ELR (cell line): ENCODE measurements at places on chromosomes 4 and X.

GRCh38 chr4:7843831-7844593 lies 95.6 kb downstream of the AFAP1 start:
- peak; percentile 94 for DNase-seq

- DNase-seq: peak; percentile 24
These were observed 2.3 kb upstream of the SLBP start for GRCh38 chr4:1714303-1715001.

DNA sequence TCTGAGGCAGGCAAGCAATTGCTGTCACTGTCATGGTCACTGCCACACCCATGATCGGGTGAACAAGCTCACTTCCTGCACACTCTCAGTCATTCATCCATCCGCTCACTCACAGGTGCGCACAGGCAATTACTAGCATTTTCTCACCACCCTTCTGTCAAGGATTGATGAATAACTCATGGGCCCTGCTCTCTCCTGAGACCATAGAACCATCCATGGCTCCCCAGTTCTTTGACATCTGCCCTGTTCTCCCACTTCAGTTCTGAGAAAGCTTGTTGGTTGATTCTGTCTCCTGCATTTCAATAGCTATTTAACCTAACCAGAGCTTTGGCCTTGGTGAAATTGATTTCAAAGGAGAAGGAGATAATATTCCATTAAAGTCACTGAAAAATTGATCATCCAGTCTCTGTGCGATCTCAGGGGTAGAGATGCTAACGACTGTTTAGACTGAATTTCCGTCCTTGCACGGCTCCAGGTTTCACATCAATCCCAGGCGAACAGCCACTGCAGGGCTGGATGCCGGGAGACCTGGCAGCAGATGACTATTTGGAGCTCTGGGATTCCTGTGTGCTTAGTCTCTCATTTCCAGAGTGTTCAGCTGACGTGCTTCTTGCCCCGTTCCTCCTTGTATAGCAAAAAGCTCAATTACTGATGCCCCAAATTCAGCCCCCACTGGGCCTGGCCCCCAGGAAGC lies 36.9 kb upstream of the ADRA2C start:
- DNase-seq: peak; percentile 7

GRCh38 chrX:54223581-54223980 lies 40.5 kb upstream of the FAM120C start:
- no peak for DNase-seq

DNA sequence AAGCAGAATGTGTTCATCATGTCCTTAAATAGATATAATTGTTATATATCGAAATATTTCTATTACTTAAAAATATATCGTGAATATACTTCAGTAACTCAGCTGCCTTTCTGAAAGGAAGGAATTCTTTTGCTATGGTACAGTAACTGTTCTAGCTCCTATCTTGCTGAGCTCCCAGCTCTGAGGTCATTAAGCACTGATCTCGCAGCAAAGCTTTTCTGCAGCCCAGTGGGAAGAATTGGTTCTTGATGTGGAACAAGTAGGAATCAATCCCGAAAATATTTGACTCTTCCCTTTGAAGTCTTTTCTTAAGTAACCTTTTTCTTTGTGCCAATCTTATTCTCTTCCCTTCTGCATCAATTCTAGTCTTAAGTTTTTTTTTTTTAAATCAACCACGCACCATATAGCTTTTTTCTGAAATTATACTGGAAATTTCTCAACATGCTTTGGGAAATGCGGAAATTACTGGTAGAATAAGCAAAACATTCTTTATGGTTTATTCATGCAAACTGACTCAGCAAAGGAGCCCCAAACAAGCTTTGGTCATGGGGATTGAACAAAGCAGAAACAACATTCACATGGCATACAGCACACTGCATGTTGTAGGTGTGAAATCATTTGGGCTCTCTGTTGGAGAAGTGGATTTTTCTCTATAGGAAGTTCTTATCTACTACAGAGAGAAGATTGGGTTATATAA lies 428.9 kb upstream of the GNPDA2 start:
- DNase-seq: peak; percentile 4

DNA sequence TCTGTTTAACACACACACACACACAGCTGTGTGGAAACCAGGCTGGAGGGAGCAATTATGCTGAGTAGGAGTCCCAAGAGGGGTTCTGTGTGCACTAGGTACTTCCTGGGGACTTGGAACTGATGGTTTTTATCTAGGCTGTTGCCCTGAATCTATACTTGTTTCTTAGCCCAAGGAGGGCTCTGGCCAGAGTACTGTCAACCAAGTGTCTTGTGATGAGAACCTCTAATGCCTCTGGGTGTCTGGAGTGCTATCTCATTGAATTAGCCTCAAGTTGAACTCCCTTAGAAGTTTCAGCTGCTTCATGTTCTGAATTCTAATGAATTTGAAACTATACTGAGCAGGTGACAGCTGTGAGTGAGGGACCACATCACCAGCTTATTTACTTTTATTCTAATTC lies 16.6 kb downstream of the ARHGAP24 start:
- DNase-seq: no peak

DNA sequence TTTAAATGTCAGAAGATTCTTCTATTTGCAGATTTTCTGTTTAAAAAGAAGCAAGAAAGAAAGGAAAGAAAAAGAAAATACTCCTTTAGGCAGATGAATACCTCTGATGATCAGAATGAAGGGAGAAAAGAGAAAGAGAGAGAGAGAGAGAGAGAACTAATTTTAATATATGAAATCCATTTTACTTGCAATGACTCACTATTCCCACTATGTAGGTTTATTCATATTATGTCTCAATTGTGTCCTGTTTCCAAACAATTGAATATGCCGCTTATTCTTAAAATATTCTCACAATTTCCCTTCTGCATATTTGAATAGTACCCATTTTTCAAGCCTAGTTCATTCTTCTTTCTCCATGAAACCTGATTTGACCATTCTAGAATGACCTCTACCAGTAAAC lies 11.7 kb downstream of the MEPE start:
- DNase-seq: peak; percentile 29

DNA sequence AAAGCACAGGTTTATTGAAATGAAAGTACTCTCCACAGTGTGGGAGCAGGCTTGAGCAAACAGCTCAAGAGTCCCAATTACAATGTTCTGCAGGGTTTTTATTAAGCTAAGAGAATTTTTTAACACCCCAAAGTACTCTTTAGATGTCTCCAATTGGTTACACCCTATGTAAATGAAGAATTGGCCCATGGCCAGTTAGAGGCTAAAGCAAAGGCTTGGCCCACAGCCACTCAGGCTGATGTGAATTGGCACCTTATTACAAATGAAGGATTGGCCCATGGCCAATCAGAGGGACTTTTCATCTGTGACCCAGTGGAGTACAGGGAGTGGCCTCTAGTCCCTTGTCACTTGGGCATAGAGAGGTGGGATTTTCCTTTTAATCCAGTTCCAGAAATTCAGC lies 30.1 kb upstream of the IQCM start:
- DNase-seq: no peak

GRCh38 chr4:177093964-177094363 lies 215.7 kb upstream of the NEIL3 start:
- DNase-seq: no peak

DNA sequence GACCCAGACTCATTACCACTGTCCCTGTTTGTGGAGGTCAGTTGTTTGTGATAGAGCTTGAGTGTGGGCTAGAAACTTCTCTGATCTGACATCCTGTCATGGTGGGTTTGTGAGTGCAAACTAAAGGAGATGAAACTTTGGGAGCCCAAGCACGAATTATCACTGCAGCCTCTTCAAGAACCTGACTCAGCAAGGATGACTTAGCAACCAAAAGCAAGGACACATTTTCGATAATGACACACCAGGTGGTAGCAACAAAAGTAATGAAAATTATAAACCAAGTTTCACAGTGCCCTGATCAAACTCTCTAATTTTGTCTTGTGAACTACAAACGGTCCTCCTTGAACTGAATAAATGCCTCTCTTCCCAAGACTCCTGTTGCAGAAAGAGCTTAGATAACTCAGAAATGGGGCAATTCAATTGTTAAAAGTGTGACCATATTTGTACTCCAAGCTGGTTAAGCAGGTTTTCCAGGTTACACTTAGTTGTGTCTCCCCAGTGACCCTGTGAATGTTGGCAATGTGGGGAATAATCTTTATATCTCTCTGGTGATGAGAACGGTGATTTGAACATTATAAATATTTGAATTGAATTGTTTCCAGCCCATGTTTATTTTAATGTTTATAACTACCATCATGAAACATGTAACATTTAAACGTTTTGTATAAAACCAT lies 52.6 kb upstream of the ATP8A1 start:
- DNase-seq: no peak

GRCh38 chr4:148980782-148981480 lies 538.7 kb upstream of the NR3C2 start:
- DNase-seq: no peak

GRCh38 chr4:120446051-120446567 lies 379.5 kb upstream of the MAD2L1 start:
- DNase-seq: peak; percentile 1

DNA sequence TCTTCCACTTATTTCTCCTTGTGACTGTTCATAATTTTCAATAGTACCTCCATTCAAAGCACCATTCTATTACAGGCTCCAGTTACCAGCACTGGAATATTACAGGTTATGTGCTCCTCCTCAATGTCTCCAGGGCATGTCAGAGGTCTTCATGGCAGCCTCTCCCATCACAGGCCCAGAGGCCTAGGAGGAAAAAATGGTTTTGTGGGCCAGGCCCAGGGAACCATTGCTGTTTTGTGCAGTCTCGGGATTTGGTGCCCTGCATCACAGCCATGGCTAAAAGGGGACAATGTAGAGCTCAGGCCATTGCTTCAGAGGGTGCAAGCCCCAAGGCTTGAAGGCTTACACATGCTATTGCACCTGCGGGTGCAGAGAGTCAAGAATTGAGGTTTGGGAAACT lies 7.2 kb upstream of the PNMA3 start:
- no peak for DNase-seq

DNA sequence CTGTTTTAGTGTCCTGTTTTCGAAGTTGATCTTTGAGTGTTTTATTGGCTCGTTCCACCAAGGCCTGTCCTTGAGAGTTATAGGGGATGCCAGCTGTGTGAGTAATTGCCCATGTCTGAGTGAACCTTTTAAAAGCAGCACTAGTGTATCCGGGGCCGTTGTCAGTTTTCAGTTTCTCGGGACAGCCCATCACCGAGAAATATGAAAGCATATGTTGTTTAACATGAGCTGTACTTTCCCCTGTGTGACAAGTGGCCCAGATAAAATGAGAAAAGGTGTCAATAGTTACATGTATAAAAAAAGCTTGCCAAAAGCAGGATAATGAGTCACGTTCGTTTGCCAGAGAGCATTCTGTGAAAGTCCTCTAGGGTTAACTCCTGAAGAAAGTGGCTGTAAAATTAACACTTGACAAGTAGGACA lies 48.6 kb upstream of the RASSF6 start:
- DNase-seq: peak; percentile 75

DNA sequence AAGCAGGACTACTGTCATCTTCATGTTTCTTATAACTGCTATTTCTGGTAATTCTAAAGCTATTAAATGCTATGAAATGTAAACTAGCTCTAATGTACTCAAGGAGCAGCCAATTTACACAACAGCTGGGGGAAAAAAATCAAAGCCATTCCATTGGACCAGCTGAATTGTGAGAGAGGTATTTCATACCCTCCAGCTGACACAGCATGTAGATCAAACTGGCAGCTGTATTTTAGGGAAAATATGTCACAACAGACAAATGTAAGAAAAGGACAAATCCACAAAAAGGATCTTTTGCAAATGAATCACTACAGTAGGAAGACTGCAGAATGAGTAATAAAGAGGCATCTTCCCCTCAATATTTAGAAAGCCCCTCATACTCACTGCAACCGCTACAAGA lies 65.2 kb upstream of the FAM47B start:
- peak; percentile 47 for DNase-seq

GRCh38 chr4:8819473-8820177 lies 52.0 kb downstream of the HMX1 start:
- no peak for DNase-seq

GRCh38 chrX:132822634-132823012 lies 135.8 kb downstream of the HS6ST2 start:
- DNase-seq: no peak

DNA sequence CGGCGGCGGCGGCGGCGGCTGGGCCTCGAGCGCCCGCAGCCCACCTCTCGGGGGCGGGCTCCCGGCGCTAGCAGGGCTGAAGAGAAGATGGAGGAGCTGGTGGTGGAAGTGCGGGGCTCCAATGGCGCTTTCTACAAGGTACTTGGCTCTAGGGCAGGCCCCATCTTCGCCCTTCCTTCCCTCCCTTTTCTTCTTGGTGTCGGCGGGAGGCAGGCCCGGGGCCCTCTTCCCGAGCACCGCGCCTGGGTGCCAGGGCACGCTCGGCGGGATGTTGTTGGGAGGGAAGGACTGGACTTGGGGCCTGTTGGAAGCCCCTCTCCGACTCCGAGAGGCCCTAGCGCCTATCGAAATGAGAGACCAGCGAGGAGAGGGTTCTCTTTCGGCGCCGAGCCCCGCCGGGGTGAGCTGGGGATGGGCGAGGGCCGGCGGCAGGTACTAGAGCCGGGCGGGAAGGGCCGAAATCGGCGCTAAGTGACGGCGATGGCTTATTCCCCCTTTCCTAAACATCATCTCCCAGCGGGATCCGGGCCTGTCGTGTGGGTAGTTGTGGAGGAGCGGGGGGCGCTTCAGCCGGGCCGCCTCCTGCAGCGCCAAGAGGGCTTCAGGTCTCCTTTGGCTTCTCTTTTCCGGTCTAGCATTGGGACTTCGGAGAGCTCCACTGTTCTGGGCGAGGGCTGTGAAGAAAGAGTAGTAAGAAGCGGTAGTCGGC lies 528 bp downstream of the FMR1 start:
- peak; percentile 61 for DNase-seq

DNA sequence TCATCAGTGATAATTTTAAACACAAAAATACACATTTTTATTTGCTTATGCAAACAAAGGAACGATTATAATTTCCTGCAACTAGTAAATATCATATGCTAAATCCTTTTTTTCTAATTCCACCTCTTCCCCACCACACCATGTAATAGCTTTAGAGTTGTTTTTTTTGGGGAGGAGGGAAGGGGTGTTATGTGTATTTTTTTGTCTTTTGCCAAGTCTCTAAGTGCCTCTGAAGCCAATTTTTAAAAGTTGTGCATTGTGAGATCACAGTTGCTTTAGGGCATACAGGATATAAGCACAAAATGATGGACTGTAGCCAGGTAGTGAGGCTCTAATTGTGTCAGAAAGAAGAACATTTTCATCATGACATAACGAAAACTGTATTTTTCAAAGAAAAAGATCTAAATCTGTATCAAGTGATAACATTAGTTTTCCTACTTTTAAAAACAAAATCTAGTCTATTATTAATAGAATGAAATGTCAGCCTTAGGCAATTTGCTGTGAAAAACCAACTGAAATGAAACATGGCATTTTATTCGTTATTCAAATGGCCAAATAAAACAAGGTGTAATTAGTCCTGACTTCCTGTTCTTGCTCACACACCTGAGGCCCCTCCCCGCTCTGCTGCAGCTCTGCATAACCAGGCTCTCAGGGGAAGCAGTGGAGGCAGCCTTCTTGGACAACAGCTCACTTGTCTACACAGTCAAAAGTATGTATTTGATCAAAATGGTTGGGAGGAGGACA lies 157.4 kb downstream of the PALLD start:
- DNase-seq: peak; percentile 21

- DNase-seq: no peak
These were observed 107.5 kb downstream of the GLUD2 start for GRCh38 chrX:121154858-121155404.

- peak; percentile 41 for DNase-seq
These were observed at the start of gene C4orf51 for GRCh38 chr4:145679991-145680455. Gene C4orf51 (plus strand): TSS chr4:145680146. CDS start chr4:145680204, 58 bp downstream.
